Activated T-helper 1 cell treated with anti-CD3 and anti-CD28 coated beads, Interleukin-2, amount 50 U/mL, for 16 hours (primary cell): ENCODE measurements at places on chromosomes 5 and 9.
A peak's percentile ranks its signal among the peaks of the same experiment; 100 is the strongest.

- no peak for DNase-seq
These were observed 35.9 kb downstream of the ZNF618 start for GRCh38 chr9:113911850-113912557.

DNA sequence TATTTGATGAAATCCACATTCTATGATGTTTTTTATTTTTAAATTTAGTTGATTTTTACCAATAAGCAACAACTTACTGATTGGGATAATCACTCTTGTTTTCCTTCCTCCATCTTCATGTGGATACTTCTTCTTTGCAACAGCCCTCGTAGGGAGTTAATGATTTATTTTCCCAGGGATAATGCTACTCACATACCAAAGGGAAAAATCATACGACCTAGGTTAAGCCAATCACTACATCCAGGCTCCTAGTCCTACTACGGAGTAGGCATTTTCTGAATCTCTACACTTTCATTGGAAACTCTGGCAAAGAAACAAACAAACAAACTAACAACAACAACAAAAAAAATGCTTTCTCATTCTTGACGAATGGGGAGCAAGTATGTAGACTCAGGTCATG, 663.4 kb downstream of the PTPRD start:
- DNase-seq: no peak

DNA sequence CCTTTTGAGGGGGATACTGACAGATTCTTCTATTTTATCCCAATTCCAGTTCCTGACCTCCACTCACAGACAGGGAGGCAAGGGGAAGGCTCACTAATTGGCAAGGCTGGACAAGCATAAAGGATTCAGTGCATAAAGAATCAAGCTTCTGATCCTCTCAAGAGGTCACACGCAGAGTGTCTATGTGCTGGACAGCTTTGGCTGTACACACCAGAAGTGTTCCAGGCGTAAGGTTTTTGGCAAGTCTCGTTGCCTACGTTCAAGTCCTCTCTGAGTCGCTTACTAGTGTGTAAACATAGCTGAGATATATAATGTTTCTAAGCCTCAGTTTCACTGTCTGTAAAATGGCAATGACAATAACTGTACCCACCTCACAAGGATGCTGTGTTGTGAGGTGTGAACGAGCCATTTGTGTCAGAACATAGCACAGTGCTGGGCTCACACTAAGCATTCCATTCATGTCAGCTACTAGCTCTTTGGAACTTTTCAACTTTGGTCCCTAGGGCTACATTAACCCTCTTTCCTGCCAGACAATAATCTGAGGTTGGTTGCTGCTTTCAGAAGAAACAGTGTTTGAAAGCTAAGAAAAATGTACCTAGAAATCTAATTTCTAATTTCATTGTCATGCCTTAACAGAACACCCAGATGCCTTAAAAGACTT, 52.1 kb downstream of the PALM2AKAP2 start:
- no peak for DNase-seq

GRCh38 chr5:39433848-39434247, 9.1 kb upstream of the DAB2 start:
- DNase-seq: no peak

DNA sequence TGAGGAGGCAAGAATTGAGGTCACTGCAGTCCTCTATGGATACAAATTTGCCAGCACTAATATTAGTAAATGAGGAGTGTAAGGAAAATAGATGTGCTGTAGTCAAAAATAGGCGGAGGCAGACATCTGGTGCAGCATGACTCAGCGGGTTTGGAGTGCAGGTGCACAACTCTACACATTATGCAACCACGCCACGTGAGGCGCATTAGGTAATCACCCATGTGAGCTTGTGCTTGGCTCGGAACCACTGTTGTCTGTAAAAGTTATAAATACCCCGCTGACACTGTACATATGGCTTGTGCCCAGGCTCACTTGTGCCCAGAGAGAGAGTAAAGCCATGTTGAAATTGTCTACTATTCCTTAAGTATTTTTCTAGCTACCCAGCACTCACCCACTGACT, 623.5 kb upstream of the NUDT12 start:
- no peak for DNase-seq

DNA sequence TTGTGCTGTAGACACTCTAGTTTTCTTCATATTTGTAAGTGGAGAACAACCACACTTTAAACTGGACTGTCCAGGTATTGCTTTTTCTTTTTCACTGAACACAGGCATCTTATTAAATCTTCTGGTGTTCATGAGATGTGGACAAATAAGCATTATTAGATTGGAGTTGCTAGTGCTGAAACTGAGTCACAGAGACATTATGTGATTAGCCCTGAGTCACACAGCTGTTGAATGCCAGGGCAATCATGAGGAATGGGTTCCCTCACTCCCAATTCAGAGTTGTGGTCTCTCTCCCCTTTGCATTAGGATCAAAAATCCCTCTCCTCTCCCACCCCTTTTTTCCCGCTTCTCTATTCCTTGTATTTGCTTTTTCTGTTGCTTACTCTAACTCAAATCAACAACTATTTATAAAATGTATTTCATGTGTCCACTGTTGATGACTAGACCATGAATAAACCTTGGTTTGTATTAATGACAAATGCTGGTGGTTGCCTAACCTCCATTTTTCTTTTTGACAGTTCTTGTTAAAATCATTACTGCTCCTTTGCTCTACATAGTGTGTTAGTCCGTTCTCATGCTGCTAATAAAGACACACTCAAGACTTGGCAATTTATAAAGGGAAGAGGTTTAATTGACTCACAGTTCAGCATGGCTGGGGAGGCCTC, 738.2 kb downstream of the BRINP1 start:
- no peak for DNase-seq

DNA sequence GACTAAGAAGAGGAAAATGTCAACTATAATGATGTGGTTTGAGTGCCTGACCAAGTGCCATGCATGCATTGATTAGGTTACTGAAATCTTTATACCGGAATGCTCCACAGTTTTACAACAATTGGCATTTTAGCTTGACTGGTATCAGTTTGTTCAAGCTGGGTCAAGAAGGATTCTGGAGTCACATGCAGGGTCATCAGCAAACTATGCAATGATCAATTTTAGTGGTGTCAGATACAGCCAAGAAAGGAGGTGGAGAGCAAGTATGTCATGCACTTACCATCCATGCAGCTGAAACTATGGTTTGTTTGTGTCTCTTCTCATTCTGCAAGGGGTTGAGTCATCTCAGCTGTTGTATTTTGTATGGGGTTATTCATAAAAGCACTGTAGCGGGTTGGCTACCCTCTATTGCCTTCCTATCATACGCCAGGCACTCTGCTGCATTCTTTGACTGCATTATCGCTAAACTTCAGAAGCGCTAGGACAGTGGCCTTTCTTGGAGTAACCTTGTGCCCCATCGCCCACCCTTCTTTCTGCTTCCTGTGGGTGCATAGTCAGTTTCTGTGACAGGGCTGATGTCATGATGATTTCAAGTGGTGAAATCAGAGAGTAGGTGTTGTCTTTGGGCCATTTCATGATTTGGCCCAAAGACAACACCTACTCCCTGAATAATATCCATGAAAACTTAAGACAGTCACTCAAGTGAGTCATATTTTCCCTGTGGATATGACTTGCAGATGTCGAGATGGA, 145.4 kb downstream of the MTX3 start:
- no peak for DNase-seq

DNA sequence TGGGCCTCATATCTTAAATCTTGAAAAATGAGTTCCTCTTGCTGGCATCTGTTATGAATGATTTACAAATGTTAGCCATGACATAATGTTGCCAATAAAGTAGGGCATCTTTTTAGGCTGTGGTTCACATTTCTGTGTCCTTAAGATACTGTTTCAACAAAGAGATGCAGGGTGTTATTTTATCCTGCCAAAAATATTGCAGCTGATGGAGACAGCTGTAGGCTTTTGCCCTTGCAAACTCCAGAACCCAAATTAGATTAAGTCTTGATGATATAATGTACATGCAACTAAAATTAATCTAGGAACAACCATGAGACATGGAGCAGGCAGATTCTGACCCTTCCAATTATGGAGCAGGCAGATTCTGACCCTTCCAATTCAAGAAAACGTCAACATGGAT, 228.2 kb upstream of the GRIN3A start:
- DNase-seq: no peak

DNA sequence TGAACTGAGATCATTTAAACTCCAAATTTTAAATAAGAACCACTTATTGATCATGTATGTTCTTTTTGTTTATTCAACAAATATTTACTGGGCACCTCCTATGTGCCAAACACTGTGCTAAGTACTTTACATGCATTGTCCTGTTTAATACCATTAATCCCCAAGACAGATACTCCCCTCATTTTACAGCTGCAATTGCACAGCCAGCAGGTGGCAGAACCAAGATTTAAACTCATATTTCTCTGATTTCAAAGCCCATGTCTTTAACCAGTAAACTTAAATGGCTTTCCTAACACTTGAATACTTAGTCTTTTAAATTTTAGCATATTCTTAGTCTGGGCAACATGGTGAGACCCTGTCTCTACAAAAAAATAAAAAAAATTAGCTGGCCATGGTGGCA, 43.4 kb upstream of the KIAA1958 start:
- no peak for DNase-seq

- no peak for DNase-seq
These were observed 23.6 kb upstream of the CDK5RAP2 start for GRCh38 chr9:120603591-120603990.

- DNase-seq: no peak
These were observed 15.1 kb upstream of the LURAP1L start for GRCh38 chr9:12759761-12760160.

GRCh38 chr5:176424181-176424580, 7.8 kb upstream of the CLTB start:
- DNase-seq: no peak

DNA sequence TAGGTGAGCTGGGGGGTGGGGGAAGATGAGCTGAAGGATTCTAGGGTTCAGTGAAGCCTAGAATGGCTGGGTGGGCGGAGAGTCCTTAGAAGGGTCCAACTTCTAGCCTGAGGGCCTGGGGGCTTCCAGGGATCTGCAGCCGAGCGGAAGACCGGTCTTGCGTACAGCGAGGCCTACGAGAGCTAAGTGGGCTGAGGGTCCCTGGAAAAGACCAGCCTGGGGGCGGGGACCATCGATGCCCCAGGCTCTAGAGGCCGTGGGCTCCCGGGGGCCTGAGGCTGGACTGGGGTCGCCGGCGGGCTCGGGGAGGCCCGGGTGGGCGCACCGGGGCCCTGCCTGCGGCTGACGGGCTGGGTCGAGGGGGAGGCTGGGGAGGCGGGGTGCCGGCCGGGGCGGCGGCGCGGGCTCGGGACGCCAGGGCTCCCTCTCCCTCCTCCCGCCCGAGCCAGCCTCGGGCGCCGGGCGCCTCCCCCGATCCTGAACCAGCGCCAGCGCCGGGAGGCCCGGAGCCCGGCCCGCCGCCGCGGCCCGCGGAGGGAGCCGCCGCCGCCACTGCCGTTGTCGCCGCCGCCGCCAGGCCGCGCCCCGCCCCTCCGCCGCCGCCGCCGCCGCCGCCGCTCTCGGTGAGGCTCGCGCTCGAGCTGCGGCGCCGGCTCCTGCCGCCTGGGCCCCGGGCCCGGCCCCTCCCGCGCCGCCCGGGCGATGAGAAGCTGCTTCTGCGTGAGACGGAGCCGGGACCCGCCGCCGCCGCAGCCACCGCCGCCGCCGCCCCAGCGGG, at the start of gene MVB12B:
TSS of gene MVB12B (plus strand) at position 602 of the 778 bp plus-strand sequence. CDS start at position 703, 101 bp downstream.
- DNase-seq: peak; percentile 36

DNA sequence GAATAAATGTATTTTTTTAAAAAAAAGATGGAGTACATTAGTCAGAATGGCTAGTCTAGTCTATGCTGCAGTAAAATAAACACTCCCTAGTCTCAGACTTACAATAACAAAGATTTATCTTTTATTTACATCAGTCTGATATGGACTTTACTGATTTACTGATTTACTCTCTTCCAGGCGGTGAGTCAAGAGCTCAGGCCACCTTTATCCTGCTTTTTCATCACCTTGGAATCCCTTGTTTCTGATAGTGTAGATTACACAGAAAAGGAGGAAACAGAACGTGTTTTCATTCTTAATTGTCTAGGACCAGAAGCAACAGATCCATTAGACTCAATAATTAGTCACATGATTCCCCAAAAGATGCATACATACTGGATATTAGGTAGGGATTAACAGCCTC, 290.1 kb upstream of the TRPC7 start:
- no peak for DNase-seq

DNA sequence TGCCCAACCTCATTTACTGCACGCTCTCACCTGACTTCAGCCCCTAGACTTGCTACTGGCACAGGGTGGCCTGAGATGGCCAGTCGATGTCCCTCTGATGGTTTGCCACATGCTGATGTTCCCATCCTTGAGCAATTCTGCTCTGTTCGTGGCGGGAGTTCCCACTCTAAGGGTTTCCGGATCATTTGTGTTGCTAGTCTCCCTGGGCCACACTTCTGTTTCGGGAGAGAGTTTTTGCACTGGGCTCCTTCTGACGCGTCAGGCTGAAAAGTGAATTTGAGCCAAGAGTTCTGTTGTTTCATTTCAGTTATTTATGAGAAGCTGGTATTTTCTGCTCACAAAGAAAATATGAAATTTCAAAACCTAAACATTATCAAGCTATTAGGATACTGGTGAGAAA, 597.7 kb downstream of the BNC2 start:
- no peak for DNase-seq

DNA sequence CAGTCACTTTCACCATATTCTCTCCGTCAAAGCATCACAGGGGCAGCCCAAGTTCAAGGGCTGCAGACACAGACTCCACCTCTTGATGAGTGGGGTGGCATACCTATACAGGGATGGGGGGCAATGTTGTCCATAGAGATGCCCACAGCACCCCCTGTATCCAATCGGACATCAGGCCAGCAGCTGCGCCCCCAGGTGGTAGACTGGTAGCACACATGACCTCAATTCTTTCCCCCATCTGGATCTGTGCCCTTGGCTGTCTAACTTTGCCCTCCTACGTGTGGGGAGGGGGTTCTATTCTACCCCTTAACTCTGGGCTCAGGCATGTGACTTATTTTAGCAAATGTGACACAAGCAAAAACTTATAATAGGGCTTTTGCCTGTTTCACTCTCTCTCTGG, 84.0 kb upstream of the SLC25A48 start:
- DNase-seq: no peak

GRCh38 chr5:87313216-87313615, 45.5 kb downstream of the RASA1 start:
- no peak for DNase-seq

DNA sequence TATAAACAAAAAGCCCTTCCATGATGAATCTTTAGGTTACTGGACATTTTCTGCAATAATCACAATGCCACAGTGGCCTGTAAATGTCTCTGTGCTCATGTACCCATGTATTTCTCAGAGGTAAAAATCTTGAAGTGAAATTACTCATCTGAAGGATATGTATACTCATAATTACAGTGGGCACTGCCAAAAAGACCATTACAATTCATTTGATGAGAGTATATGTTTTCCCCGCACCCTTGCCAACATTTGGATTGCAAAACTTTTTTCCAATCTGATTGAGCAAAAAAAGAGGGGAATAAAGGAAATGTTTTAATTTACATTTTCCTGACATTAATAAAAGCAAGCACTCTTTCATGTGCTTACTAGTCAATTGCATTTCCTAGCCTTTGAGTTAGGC, 110.5 kb downstream of the EPB41L4A start:
- DNase-seq: no peak

DNA sequence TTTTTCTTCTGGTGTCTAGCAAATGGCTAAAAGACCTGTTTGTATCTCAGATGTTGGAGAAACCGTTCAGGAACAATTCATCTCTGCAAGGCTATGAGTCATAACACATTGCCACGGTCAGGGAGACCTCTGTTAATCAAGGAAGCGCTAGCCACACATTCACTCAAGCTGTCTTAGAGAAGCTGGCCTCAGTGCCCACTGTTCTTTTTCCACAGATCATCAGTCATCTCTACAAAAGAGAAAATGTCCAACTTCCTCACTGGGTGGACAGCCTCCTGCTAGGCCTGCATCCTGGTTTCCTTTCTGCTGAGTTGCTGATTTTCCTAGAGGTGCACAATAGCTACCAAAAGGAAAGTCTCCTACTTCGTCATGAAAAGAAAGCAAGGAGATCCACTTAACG, 360.5 kb downstream of the BNC2 start:
- DNase-seq: no peak
